ENCODE measurements at places on chromosomes 6 and 20.

DNA sequence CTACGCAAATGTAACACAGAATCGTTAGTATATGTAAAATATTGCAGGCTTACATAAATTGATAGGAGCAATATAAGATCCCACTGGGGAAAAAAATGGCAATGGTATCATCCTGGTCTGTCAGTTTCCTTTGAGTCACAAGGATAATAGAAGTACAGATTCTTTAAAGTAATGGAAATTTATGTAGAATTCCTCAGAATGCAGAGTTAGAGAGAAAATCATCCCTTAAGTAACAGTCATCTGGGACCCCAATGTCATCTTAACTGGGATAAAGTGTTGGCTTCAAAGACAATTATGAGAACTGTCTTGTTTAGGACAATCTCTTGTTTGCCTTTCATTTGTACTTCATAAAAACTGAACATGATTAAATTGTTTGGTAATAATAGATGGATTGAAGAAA, 34.5 kb upstream of the PDE7B start:
- H3K27ac ChIP-seq = no peak overlapping the region
- H3K4me1 ChIP-seq = no peaks in the 10 kb centered on the region
- H3K27me3 ChIP-seq = no peaks in the 10 kb centered on the region
- no peaks in the 10 kb centered on the region for H3K36me3 ChIP-seq
- DNase-seq = no peak

GRCh38 chr20:574297-574942, 30.8 kb upstream of the CSNK2A1 start:
- no peak overlapping the region for H3K4me3 ChIP-seq
- no peaks in the 10 kb centered on the region for H3K36me3 ChIP-seq
- no peaks in the 10 kb centered on the region for H3K27me3 ChIP-seq
- DNase-seq = peak; percentile 81
- peak overlapping the region; percentile 46 for H3K27ac ChIP-seq

GRCh38 chr20:4740774-4741431, 19.2 kb downstream of the PRND start:
- no peaks in the 10 kb centered on the region for H3K4me1 ChIP-seq
- no peak overlapping the region for H3K4me3 ChIP-seq
- peak; percentile 85 for DNase-seq
- H3K27ac ChIP-seq = no peak overlapping the region

GRCh38 chr6:5995949-5996713, 10.6 kb downstream of the NRN1 start:
- peak; percentile 91 for DNase-seq
- peaks cover 44% of the 10 kb centered on the region for H3K27me3 ChIP-seq
- no peaks in the 10 kb centered on the region for H3K36me3 ChIP-seq
- no peak overlapping the region for H3K27ac ChIP-seq

DNA sequence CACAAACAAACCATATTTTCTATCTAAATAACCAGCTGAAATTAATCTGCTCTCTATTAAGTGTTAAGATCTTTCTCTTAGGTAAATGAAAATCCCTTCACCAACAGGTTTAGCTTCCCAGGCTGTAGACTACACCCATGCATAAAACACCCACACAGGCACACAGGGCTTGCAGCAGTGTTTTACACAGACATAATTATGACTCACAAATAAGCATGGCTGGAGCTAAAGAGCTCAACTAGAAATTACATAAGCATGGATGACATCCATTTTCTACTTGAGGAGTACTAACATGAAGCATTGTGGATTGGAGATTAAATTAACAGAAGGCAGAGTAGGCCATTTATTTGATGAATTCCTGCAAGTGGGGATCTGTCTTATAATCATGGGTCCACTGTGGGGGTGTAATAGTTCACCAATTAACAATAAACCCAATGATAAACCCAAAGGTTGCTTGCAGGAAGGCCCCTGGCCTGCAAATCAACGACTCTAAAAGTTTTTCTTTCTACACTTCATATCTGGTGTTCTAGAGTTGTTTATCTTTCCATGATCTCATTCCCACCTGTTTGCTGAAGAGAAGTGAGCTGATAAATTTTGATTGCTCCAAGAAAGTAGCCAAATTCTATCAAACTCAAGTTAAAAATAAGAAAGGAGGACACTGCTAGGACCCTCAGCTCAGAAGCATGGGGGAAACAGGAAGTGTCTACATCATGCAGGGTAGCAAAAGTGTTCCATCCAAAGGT, 33.8 kb upstream of the E2F3 start:
- no peaks in the 10 kb centered on the region for H3K27me3 ChIP-seq
- H3K4me3 ChIP-seq = no peak overlapping the region
- H3K27ac ChIP-seq = no peak overlapping the region
- no peak for DNase-seq
- no peaks in the 10 kb centered on the region for H3K36me3 ChIP-seq

GRCh38 chr6:42720739-42721138, 1.7 kb downstream of the PRPH2 start:
- peak; percentile 39 for DNase-seq
- H3K36me3 ChIP-seq = no peaks in the 10 kb centered on the region
- no peaks in the 10 kb centered on the region for H3K4me1 ChIP-seq
- H3K4me3 ChIP-seq = no peak overlapping the region

- no peak overlapping the region for H3K4me3 ChIP-seq
- no peaks in the 10 kb centered on the region for H3K4me1 ChIP-seq
- H3K36me3 ChIP-seq = no peaks in the 10 kb centered on the region
- no peaks in the 10 kb centered on the region for H3K27me3 ChIP-seq
- no peak for DNase-seq
These were observed 78.2 kb downstream of the C6orf118 start for GRCh38 chr6:165231177-165231576.

DNA sequence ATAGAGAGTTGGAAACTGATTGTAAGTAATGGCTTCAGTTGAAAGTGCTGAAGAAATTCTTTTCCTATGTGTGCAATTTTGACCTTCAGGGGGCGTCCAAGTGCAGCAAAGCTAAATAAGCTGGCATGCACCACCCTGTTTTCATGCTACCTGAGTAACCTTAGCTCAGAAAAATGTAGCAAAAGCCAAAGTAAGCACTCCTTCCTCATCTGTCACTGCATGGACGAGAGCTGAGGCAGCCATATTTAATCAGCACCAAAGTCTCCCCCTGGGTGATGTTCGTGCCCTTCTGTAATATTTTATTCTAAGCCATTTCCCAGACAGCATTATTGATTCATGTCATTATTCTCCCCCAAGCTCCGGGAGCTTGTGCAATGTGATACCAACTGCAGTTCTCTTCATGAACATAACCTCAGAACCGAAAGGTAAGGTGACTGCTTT, 123.1 kb downstream of the RPS12 start:
- no peak overlapping the region for H3K4me3 ChIP-seq
- DNase-seq = peak; percentile 74
- H3K27ac ChIP-seq = no peak overlapping the region
- H3K27me3 ChIP-seq = no peaks in the 10 kb centered on the region
- H3K4me1 ChIP-seq = no peaks in the 10 kb centered on the region
- H3K36me3 ChIP-seq = no peaks in the 10 kb centered on the region

- H3K4me1 ChIP-seq = no peaks in the 10 kb centered on the region
- H3K27me3 ChIP-seq = no peaks in the 10 kb centered on the region
- no peaks in the 10 kb centered on the region for H3K36me3 ChIP-seq
- no peak overlapping the region for H3K27ac ChIP-seq
- no peak overlapping the region for H3K4me3 ChIP-seq
These were observed 65.5 kb downstream of the TSHZ2 start for GRCh38 chr20:53037621-53038020.

GRCh38 chr6:81748994-81749393, 3.5 kb downstream of the TENT5A start:
- H3K4me3 ChIP-seq = no peak overlapping the region
- no peak overlapping the region for H3K27ac ChIP-seq
- DNase-seq = no peak
- no peaks in the 10 kb centered on the region for H3K27me3 ChIP-seq

- no peaks in the 10 kb centered on the region for H3K4me1 ChIP-seq
- H3K27me3 ChIP-seq = no peaks in the 10 kb centered on the region
- no peak overlapping the region for H3K4me3 ChIP-seq
- H3K27ac ChIP-seq = no peak overlapping the region
- no peak for DNase-seq
These were observed 6.0 kb upstream of the DNAAF9 start for GRCh38 chr20:3413393-3413889.

DNA sequence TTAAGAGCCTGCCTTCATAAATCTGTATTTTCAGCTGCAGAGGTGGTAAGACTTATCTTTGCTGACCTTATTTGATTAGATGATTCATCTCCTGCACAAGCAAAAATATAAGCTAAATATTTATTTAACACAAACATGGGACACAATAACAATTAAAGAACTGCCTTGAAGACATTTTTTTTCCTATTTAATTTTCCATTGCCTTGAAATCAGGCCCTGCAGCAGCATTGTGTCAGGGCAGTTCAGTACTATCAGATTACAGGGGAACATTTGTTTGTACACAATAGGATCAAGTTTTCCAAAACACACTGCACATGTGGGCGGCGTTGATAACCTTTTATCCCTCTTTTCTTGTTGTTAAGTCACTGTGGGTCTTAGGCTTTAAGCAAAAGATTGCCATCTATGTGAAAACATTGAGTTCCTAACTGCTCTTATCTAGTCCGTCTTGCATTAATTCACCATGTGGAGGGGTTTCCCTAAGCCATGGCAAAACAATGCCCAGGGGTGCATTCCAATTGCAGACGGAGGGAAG, 7.4 kb downstream of the ADGRF5 start:
- H3K36me3 ChIP-seq = no peaks in the 10 kb centered on the region
- no peak overlapping the region for H3K27ac ChIP-seq
- DNase-seq = peak; percentile 58
- H3K4me3 ChIP-seq = no peak overlapping the region
- H3K27me3 ChIP-seq = no peaks in the 10 kb centered on the region
- no peaks in the 10 kb centered on the region for H3K4me1 ChIP-seq

DNA sequence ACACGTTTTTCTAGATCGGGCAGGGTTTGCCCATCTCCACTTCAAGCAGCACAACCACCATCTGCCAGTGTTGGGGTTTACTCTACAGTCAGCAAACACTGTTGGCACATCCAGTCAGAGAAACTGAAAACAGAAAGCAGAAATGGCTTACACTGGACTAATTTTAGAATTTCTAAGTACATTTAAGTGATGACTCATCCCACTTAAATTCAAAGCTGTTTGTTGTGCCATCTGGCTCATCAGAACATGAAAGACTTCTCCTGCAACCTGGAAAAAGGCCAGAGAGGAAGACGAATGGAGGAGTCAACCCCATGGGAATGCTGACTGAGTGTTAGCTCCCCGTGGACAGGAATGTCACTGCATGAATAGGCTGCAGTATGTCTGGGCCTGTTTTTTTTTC, 21.8 kb downstream of the FAM209B start:
- H3K4me3 ChIP-seq = no peak overlapping the region
- H3K4me1 ChIP-seq = no peaks in the 10 kb centered on the region
- H3K27ac ChIP-seq = no peak overlapping the region
- peak; percentile 64 for DNase-seq
- H3K36me3 ChIP-seq = no peaks in the 10 kb centered on the region

- H3K27me3 ChIP-seq = no peaks in the 10 kb centered on the region
- no peak overlapping the region for H3K4me3 ChIP-seq
- no peak for DNase-seq
- no peak overlapping the region for H3K27ac ChIP-seq
These were observed 80.9 kb downstream of the WASF1 start for GRCh38 chr6:110098511-110099116.

- H3K27me3 ChIP-seq = no peaks in the 10 kb centered on the region
- H3K36me3 ChIP-seq = no peaks in the 10 kb centered on the region
- no peak overlapping the region for H3K27ac ChIP-seq
- H3K4me3 ChIP-seq = no peak overlapping the region
These were observed 1296.8 kb upstream of the EYS start for GRCh38 chr6:67003844-67004243.

GRCh38 chr6:71558974-71559373, 270.4 kb downstream of the OGFRL1 start:
- no peak overlapping the region for H3K4me3 ChIP-seq
- H3K36me3 ChIP-seq = no peaks in the 10 kb centered on the region

DNA sequence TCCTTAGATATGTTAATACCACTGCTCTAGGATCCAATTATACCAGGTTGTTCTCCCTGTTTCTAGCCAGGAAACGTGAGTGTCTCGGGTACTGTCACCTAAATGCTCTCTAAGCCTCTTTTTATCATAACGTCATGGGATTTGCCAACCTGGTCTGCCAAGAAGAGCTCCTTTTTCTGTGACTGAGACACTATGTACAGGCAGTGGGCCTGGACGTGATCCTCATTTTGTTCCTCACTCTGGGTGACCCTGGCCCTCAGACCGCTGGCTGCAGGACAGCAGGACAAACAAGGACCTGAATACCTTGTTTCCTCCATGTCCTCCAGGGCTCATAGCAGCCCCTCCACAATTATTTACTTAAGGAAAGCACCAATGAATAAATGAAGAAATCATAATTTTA, 69.1 kb downstream of the CD164 start:
- DNase-seq = no peak
- no peak overlapping the region for H3K27ac ChIP-seq
- no peaks in the 10 kb centered on the region for H3K36me3 ChIP-seq
- H3K4me1 ChIP-seq = no peaks in the 10 kb centered on the region
- H3K27me3 ChIP-seq = no peaks in the 10 kb centered on the region
- H3K4me3 ChIP-seq = no peak overlapping the region

DNA sequence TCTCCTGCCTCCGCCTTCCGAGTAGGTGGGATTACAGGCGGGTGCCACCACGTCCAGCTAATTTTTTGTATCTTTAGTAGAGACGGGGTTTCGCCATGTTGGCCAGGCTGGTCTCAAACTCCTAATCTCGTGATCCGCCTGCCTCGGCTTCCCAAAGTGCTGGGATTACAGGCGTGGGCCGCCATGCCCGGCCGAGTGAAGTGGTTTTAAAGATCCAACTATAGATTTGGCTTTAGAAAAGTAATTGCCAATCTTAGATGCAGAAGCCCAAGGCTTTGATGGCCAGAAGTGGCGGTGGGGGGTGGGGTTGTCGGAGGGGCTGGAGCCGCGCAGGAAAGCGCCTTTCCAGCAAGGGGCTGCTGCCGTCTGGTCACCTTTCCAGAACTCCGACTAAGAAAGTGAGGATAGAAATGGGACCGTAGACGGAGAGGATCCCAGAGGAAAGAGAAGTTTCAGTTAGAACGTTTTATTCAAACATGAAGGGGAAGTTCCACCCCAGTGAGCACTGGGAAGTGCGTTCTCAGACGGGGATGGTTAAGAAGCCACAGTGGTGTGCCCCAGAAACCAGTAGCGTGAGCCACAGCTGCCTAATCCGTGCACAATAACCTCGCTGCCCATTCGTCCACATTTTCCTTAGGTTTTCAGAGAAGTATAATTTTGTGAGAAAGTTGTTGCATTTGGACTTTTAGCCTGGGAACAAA, 69.7 kb downstream of the DLL1 start:
- H3K27me3 ChIP-seq = no peaks in the 10 kb centered on the region
- H3K4me1 ChIP-seq = no peaks in the 10 kb centered on the region
- no peak overlapping the region for H3K4me3 ChIP-seq
- no peak overlapping the region for H3K27ac ChIP-seq

Data from mesendoderm (in vitro differentiated cells).